ENCODE measurements at places on chromosomes 4 and X.

- DNase-seq: no peak
Observed at GRCh38 chr4:176238157-176238610, 30.8 kb downstream of the ASB5 start.

- DNase-seq: no peak
Observed at GRCh38 chrX:99384594-99385374, 1025.3 kb downstream of the PCDH19 start.

DNA sequence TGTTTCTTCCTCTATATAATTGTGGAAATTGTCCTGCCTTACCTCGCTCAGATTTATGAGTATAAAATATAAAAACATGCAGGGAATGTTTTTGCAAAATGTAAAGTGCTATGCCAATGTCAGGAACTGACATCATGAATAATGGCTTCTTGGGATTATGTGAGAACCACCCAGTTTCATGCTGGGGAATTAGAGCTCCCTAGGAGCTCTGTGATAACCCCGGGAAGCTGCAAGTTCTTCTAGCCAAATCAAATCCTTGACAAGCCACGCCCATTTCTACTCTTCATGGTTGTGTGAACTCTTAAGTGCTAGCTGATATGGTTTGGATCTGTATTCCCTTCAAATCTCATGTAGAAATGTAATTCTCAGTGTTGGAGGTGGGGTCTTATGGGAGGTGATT, 85.9 kb upstream of the PAK3 start:
- no peak for DNase-seq

GRCh38 chr4:48962636-48963035, 23.4 kb upstream of the CWH43 start:
- DNase-seq: no peak

DNA sequence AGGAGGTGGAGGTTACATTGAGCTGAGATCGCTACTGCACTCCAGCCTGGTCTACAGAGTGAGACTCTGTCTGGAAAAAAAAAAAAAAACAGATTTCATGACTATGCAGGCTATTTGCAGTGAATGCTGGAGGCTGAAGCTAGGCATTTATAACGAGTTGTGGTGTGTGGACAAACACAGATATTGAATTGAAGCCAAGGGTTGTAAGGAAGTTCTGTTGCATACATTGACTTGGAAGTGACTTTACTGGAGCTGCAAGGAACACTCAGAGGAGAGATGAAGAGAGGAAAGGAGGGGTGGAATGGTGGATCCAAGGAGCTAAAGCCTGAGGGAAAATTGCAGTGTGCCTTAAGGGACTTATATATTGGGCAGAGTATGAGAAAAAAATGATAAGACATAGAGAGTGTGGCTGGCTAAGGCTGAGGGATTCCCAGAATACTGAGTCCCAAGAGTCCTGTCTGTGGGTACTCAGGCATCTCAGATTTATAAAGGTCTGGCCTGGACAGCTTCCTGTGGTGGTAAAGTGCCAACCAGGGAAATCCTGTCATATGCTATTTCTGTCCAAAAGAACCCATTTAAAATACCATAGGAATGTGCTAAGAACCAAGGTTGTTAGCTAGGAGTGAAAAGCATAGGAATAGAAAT, 87.8 kb upstream of the GUCY1A1 start:
- DNase-seq: no peak

DNA sequence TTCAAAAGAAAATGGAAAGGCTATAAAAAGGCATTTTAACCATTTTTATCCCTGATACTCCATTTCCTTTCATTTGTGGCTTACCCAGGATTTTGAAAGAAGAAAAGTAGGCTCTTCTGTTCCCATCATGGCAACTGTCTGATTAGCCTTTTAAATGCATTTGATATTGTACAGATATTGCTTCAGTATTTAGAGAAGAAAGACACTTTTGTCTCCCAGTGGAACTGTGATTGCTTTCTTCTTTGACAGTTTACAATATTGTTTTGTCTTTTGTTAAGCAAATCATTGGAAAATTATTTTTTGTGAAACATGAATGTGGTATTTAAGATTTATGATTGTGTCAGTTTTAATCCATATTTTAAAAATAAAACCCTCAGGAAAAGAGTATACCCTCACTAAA, 297.4 kb upstream of the TACR3 start:
- no peak for DNase-seq

GRCh38 chr4:7536876-7537275, 102.1 kb upstream of the PSAPL1 start:
- DNase-seq: no peak

GRCh38 chrX:29083823-29084222, 496.6 kb downstream of the IL1RAPL1 start:
- no peak for DNase-seq

DNA sequence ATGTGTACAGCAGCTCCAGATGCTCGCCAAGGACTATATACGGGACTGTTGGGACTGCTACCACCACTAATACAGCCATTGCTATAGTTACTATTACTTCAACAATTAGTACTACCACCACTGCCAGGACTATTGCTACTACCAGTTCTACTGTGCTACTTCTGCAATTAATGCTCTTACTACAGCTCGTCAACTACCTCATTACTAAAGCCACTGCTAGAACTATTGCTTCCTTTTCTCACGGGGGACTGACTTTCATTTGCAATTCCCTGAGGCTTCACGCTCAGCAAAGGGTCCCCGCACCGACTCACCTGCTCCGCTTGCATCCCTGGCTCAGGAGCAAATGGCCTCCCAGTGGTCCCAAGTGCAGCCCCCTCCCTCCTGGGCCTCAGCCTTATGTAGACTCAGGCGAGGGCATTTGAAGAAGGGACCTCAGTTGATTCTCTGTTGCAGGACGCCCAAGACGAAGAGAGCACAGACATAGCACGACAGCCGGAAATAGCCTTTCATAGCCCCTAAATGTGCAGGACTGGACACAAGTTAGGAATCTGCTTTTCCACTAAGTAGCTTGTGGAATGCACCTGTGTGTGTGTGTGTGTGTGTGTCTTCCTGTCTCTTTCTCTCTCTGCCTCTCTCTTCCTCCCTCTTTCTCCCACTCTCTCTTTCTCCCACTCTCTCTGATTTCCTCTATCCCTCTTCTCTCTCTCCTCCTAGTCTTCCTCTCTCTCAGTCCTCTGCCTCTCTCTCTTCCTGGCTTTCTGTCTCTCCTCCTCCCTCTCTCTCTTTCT, 294.8 kb downstream of the ASMT start:
- DNase-seq: no peak

- no peak for DNase-seq
Observed at GRCh38 chr4:41632481-41633073, 94.6 kb downstream of the LIMCH1 start.

DNA sequence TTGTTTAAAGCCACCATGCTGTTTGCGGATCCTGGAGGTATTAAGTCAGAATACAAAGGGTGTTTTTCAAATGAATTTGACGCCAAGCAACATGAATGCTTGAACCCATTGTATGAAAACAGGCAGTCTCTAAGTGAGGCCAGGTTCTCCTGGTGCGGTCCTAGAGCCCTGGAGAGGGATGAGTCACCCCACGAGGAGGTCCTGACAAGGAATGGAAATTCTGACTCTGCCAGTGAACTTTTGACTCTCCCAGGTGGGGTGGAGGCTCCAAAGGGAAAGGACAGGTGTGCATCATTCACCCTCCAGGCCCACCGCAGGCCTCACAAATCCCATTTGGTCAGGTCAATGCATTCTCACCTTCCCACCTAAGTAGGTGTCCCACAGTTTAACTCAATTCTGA, 1.5 kb downstream of the TRIM2 start:
- DNase-seq: no peak

- DNase-seq: no peak
Observed at GRCh38 chrX:63349307-63349706, 1.8 kb downstream of the SPIN4 start.

GRCh38 chr4:3280466-3280865, 12.4 kb upstream of the RGS12 start:
- DNase-seq: no peak

DNA sequence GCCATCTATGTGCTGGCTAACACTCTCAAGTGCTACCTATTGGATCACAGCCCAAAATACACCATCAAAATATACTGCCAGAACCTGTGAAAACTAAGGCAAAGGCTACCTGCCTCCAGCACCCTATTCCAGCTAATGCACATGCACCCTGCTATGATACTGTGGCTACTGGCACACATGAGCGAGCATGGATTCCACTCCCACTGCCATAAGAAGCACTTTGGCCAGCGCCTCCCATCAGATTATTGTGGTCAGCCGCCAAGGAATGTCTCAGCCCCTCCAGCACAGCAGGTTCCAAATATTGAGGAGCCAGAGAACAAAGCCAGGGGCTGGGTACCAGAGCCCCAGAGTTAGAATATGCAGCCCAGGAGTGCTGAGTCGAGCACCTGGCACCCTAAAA, 32.5 kb upstream of the TMPRSS11F start:
- DNase-seq: no peak

DNA sequence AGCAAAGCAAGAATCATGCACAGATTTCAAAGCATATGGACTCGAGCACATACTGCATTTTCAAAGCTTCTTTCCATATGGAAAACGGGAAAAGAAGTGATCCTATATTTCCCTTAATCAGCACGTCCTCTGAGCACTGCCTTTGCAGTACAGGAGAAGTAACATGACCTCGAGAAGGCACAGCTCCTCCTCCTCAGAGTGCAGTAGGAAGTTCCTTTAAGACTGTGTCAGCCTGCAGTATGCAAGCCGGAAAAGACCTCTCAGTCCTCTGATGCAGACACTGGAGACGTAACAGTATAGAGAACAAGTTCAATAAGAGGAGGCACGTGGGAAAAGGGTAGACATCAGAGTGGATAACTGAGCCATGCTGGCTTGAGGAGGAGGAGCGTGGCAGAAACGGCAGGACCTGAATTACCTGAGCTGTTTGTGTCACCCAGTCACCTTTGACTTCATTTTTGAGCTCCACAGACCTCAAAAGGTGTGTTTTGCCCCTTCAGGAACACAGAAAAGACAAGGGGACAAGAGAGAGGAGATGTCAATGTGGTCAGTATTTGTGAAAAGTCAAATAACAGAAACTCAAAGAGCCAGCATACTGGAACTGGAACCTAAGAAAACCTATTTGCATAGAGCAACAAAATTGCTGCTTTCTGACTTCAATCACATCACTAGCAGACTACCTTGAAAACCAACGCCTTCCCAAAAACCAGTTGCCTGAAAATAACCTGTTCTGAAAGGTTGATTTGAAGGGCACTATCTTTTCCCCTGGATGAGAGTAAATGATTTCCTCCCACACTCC, 20.8 kb downstream of the IRF2 start:
- DNase-seq: no peak

GRCh38 chr4:184444215-184444952, 30.0 kb downstream of the IRF2 start:
- DNase-seq: no peak

DNA sequence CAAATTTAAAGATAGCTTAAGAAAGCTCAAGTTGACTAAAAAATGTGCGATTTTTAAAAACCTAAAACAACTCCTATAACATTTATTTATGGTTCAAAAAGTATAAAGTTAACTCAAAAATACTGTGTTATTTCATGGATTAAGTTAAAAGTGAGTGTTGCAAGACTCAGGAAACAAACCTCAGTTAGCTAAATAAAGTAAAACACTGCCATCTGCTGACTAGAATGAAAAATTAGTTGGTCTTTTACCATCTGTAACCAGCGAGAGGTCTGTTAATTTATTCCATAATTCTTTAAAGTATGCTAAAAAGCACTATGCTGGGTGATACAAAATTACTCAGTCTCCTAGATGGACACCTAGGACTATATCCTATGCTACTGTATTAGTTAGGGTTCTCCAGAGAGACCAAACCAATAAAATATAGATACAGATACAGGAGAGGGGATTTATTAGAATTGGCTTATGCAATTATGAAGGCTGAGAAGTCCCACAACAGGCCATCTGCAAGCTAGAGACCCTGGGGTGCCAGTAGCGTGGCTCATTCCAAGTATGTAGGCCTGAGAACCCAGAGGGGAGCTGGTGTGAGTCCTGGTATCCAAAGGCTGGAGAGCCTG, 4.9 kb upstream of the WDFY3 start:
- no peak for DNase-seq

GRCh38 chrX:148372925-148373324, 127.5 kb upstream of the AFF2 start:
- no peak for DNase-seq

DNA sequence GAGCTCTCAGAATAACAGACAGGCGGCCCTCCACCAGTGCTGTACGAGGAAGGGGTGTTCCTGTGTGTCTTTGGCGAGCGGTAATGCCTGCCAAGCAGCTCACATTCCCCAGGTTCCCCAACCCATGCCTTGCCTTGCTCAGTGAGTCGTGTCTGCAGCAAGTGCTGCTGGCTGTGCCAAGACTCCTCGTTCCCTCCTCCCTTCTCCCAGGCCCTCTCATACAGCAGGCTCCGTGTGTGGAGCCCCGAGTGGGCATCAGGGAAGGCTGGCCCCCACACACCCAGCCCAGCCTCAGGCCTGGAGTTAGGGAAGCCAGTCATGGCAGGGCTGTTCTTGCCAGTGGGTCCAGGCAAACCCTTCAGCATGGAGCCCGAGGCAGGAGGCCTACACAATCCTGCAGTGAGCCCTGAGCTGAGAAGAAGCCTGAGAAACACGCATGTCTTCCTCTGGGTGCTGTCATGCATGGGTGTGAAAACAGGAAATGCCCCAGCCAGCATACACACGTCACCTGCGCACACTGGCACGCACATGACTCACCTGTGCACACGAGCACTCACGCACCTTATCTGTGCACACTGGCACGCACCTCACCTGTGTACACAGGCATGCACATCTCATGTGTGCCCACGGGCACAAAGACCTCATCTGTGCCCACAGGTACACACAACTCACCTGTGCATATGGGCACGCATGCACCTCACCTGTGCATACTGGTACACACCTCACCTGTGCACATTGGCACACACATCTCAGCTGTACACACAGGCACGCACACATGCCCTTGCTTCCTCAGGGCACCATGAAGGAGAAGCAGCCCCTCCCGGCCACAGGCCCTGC, 238.7 kb downstream of the DHRSX start:
- no peak for DNase-seq

DNA sequence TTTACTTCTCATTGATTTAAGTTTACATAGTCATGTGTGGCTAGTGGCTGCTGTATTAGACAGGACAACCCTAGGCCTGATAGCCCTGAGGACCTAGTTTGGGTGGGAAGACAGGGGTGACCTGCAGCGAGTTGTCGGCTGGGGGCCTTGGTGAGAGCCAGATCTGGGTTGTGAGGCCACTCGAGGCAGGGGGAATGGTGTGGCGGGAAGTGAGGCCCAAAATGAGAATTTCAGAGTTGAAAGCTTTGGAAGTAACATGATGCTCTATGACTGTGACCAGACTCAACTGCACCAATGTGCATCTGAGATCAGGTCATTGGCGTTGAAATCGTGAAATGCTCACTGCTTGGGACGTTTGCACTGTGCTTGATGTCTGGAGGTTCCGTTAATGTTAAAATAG, 72.9 kb downstream of the TBL1X start:
- no peak for DNase-seq

GRCh38 chr4:148747721-148748268, 305.6 kb upstream of the NR3C2 start:
- no peak for DNase-seq

GRCh38 chrX:1273896-1274295, 5.3 kb downstream of the CSF2RA start:
- no peak for DNase-seq

DNA sequence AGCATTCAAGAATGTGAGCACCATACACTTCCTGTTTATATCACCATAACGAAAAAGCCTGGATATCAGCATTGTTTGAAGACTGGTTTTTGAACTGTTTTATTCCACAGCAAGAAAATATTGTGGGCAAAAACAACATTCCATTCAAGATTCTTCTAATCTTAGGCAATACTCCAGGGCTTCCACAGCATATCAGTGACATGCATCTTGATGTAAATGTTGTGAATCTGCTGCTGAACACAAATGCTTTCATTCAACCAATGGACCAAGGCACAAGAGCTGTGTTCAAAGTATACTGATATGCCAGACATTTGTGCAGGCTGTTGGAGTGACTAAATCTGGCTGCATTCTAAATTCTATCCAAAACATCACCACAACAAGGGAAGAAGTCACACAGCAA, 260.1 kb upstream of the ETNPPL start:
- DNase-seq: no peak

Measured in left forelimb (tissue), 1 donor.